NCI-H460 (cell line): ENCODE measurements at places on chromosomes 7 and 10. TPM values are rescaled to one million over a fixed set of nuclear protein-coding genes. Genes with fewer than 3 reads are reported as not detected.
A peak's percentile ranks its signal among the peaks of the same experiment; 100 is the strongest.

- peak; percentile 54 for DNase-seq
These were observed 519 bp downstream of the PITRM1 start for GRCh38 chr10:3172081-3172445.

Gene DNAJB12
- 5.4 and 7.0 TPM in 2 replicates for total RNA-seq

Gene ELN
- total RNA-seq, result not detected in 2 replicates

DNA sequence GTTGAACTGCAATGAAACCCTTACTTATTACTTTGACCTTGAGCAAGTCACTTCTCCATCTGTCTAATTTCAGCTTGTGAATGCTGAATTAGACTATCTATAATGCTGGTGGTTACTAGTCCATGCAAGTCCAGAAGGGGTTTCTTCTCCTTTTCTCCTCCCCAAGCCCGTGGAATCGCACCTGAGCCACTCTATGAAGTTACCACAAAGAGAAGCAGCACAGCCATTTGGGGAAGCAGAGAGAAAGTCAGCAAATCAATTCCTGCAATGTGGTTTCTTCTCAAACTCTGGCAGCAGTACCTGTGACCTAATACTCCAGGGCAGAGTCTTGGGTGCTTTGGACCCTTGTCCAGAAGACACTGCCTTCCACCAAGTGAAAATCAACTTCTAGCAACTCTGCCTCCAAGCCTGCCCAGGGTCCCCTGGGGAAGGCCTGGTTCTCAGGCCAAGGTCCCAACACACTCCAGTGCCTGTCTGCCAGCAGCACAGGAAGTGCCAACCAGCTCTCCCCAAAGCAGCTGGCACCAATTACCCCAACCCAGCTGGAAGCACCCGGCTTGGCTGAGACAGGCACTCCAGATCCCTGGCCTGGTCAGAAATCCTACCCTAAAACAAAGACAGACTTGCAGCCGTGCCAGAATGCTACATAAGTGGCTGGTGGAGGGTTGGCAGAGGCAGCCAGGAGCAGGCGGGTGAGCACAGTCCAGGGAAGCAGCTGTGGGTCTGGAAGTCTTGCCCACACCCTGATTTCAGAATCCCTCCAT, 200.3 kb downstream of the LSM5 start:
- no peak for DNase-seq

DNA sequence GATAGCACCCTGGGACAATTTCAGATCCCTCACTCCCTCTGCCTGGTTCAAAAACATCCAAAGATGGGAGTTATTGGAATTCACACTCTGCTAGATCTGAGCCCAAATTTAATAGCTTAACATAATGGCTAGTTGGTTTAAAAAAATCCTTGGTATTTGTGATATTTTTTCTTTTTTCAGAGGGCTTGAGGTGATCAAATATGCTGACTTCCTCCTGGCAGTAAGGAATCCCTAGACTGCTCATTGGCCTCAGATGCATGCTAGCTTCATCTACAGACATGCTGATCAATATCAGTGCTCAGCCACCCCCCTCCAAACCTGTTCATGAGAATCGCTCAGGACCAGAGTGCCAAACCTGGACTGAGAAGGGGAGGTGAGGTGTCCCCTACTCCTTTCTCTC, 74.7 kb upstream of the PLPP4 start:
- no peak for DNase-seq

Gene SLC39A12
- not detected in 2 replicates for total RNA-seq

- DNase-seq, result no peak
These were observed 93.2 kb downstream of the SVIL start for GRCh38 chr10:29541422-29542210.

DNA sequence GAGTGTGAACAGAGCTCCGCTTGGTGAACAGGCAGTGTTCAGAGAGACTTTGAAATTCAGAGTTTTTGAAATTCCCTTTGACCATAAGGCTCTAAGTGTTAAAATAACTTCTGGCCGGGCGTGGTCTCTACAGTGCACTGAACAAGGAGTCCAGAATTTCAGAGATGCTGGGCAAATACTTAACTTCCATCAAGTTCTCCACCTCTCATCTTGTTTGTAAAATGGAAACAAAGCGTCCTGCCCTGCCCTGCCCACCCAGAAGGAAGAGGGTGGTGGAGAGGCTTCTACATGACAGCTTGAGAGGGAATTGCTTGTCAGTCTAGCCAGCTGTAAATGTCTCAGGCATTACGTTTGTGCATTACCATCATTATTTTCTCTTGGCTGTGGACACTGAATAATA, 102.6 kb downstream of the RGS10 start:
- no peak for DNase-seq

DNA sequence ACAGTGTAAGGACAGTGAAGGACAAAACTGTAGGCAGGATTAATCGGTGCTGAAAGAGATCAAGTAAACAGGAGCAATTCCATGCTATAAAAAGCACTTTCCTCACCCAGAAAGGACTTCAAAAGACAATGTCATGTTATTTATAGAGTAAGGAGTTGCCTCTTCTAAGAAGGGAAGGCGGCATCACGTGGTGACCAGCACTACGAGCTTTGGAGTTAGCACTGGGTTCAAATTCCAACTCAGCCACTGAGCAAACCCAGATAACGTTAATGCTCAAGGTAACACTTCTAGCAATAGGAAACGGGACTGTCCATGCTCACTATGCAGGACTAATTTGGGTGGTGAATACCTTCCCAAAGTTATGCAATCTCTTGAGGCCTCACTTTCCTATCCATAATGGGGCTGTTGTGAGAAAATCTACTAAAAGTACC, 715 bp upstream of the PANK1 start:
- DNase-seq, result peak; percentile 1

DNA sequence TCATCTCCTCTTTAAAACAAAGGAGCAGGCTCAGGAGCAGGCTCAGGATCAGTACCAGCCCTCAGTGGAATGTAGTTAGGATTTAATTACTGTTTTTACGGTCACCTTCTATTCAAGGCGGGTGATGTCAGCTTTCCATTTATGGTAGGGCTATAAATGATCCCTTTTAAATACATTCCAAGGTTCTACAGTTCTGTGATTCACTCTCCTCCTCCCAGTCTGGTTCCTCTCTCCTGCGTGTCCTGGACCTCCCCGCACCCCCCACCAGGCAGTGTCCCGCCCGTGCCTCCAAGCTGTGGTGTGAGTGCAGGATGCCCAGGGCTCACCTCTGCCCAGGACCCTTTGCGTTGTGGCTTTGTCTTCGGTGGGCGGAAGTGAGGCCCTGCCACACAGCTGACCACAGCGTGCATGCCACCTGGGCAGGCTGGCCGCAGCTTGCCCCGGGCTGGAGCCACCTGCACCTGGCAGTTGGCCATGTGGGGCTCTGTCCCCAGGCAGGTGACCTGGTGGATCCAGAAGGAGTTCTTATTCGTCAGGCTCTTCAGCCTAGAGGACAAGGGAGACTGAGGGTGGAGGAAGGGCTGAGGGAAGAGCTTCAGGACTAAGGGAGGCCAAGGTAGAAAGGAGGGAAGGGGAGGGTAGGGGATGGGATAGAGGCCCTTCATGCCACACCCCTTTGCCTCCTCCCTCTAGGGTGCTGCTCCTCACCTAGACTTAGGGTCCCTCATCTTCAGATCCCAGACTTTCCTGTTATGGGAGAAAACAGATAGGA, 9.1 kb downstream of the LOXL4 start:
- no peak for DNase-seq

Gene HMX2
- 1.1 and 1.7 TPM in 2 replicates for total RNA-seq

- no peak for DNase-seq
These were observed 30.6 kb downstream of the SMNDC1 start for GRCh38 chr10:110274072-110274627.

GRCh38 chr7:87137271-87137670, 15.0 kb upstream of the DMTF1 start:
- no peak for DNase-seq

DNA sequence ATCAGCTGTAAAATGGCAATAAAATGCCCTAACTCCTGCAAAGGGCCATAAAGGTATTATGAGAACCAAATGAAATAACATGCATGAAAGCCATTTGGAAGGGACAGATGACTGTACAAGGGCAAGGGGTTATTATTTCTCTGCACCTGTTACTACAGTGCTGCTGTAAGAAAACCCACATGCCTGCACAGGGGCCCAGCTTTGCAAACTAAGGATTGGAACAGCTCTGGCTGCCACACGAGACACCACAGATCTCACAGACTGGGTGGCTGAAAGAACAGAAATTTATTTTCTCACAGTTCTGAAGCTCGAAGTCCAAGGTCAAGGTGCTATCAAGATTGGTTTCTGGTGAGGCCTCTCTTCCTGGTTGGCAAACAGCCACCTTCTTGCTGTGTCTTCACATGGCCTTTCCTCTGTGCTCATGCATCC, 409.0 kb upstream of the NRP1 start:
- DNase-seq, result no peak

- DNase-seq, result no peak
These were observed 268.4 kb downstream of the CXCL12 start for GRCh38 chr10:44116474-44116873.

DNA sequence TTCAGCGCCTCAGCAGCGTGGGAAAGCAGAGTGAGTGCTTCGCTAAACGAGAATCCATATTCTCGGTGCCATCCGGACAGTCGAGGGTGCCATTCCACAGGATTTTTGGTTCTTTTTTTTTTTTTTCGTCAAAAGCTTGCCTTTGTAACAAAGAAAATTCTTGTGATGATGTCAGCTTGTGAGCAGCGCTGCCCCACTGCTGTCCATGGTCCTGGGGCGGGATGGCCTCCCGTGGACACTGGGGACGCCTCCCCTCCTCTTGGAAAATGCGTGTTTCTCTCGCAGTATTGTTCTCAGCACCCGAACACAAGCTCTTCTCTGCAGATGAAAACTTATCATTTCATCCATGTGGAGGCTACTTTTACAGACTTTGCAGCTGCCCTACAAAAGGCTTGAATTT, 477.4 kb downstream of the TCERG1L start:
- no peak for DNase-seq

GRCh38 chr7:98831641-98832221, 38.1 kb downstream of the TMEM130 start:
- no peak for DNase-seq

GRCh38 chr7:112437072-112437471, 13.2 kb upstream of the IFRD1 start:
- DNase-seq, result no peak

GRCh38 chr10:112919721-112920120, 30.3 kb upstream of the TCF7L2 start:
- no peak for DNase-seq

DNA sequence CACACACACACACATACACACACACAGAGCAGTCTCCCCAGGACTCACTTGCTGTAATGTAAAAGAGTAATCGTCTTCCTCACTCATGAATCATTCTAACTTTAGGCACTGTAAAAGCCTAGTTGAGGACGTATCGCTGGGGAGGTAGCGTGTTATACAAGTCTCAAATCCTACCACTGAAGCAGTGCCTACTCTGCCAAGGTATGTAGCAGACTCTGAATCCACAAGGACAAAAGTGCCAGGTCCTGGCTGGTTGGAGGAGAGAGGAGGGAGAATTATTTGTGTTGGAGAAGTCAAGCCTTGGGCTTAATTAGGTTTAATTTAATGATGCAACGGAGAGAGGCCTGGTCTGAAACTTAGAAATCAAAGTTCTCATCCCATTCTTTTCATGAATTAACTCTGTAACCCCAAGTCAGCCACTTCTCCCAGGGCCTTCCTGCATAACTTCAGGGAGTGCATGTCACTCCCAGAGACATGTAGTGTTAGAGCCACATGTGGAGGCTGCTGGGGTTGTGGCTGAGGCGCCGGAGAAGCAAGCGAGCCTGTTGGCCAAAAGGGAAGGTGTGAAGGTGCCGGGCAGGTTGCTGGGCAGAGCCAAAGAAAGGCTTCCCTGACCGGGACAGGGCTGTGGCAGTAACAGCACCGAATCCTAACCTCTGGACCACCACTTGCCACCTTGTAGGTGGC, 36.7 kb downstream of the NKX2-3 start:
- no peak for DNase-seq

Gene KIAA1217
- 3.5 and 4.7 TPM in 2 replicates for total RNA-seq

DNA sequence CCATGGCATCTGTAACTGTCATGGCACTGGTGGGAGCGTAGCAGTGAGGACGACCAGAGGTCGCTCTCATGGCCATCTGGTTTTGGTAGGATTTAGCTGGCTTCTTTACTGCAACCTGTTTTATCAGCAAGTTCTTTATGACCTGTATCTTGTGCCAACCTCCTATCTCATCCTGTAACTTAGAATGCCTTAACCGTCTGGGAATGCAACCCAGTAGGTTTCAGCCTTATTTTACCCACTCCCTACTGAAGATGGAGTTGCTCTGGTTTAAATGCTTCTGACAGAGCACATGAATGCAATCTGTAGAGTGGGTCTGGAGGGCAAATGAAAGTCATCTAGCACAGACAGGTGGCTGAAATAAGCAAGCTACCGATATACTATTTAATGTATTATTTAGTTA, 55.3 kb upstream of the OPN4 start:
- no peak for DNase-seq

Gene CALHM3
- total RNA-seq, result not detected in 2 replicates
